T-helper 2 cell (primary cell): ENCODE measurements at places on chromosomes 1 and 21.

- DNase-seq = peak; percentile 90
Observed at GRCh38 chr1:113072757-113073478, at the start of gene LRIG2. LRIG2 (plus strand) TSS chr1:113073198; CDS start chr1:113073407, 209 bp downstream.

GRCh38 chr1:1757422-1758058 is 20.7 kb downstream of the NADK start:
- DNase-seq = no peak

DNA sequence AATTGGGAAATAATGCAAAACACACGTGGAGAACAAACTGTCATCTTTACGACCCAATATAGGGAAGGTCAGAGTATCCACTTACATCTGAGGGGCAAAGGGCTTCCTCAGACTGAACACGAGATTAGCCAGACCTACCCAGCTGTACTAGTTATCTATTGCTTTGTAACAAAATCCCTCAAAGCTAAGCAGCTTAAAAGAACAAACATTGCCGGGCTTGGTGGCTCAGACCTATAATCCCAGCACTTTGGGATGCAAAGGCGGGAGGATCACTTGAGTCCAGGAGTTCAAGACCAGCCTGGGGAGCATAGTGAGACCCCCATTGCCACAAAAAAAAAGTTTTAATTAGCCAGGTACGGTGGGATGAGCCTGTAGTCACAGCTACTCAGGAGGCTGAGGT is 262.8 kb downstream of the LTN1 start:
- DNase-seq = no peak

GRCh38 chr1:88800382-88801051 is 90.8 kb downstream of the GTF2B start:
- peak; percentile 59 for DNase-seq

- no peak for DNase-seq
Observed at GRCh38 chr21:34009193-34009592, 64.2 kb upstream of the MRPS6 start.

GRCh38 chr1:44819608-44820327 is 11.4 kb downstream of the BTBD19 start:
- peak; percentile 92 for DNase-seq

DNA sequence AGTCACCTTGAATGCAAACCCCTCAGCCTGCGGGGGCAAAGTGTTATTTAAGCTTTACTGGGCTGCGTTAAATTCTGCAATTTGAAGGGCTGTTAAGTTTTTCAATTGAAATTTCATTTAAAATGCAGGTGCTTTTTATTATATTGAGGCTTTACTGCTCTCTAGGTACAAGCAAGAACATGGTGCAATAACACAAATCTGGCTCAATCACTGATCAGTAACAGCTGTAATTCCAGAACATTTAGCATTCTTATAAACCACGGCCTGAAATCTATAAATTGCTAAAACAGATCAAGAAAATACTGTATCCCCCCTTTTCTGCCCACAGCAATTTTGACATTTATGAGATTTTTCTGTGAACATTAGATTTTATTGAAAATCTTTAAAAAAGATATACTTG is 322.8 kb downstream of the KCTD3 start:
- DNase-seq = no peak

- peak; percentile 73 for DNase-seq
Observed at GRCh38 chr1:182259229-182259872, 132.2 kb downstream of the GLUL start.

GRCh38 chr1:15046487-15047165 is 106.9 kb upstream of the TMEM51 start:
- DNase-seq = no peak

DNA sequence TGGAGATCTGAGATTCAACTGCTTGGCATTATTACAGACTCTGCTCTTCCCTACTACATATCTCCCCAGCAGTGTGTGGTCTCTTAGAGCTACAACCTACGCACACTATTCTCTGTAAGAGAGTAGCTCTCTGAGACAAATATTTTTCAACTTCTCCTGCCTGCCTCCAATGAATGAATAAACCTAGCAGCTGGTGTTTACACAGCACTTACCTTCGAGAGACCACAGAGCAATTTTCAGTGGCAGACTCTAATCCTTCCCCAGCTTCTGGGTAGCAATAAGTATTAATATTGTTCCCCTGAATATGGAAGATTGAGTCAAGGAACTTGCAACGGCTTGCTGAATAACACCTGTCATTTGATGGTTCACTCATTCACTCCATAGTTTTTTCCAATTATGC is 350.9 kb upstream of the SPAG17 start:
- no peak for DNase-seq

- DNase-seq = no peak
Observed at GRCh38 chr1:76933847-76934815, 66.9 kb downstream of the ST6GALNAC5 start.

GRCh38 chr1:50251702-50252101 is 143.0 kb downstream of the ELAVL4 start:
- DNase-seq = no peak

DNA sequence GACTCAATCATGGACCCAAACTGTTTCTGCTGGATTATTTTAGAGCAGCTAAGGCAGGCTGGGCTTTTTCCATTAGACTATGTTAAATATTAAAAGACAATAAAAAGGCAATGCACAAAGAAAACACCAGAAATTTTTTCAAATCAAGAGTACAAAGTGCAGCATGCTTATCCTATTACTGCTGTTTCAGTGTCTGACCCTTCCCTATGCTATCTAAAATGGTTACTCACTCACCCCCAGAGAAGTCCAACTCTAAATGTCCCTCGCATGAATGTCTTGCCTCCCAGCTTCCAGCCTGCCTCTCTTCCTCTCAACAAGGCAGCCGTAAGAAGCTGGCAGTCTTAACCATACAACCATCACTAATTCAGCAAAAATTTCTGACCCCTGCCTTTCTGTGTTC is 108.7 kb upstream of the SYT6 start:
- DNase-seq = no peak

GRCh38 chr1:41665962-41666917 is 181.8 kb upstream of the EDN2 start:
- DNase-seq = no peak

GRCh38 chr1:87682565-87682964 is 353.9 kb downstream of the LMO4 start:
- no peak for DNase-seq

DNA sequence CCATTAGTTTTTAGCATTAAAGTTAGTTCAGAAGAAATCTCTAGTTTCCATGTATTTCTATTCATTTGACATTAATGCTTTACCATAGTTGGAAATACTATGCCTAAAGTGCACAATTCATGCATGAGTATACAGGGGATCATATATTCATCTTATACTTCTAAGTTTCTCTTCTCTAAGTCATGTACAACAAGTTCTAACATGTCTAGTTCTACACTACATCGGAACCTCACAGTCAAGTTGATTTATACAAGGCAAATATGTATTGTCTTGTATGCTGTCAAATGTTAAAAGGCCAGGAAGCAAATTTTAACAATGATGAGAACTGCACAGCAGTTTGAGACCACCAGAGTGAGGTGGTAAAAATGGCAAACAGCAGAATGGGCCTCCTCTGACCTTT is 22.9 kb upstream of the MOB3C start:
- no peak for DNase-seq

- no peak for DNase-seq
Observed at GRCh38 chr1:30618335-30618747, 105.0 kb downstream of the MATN1 start.

DNA sequence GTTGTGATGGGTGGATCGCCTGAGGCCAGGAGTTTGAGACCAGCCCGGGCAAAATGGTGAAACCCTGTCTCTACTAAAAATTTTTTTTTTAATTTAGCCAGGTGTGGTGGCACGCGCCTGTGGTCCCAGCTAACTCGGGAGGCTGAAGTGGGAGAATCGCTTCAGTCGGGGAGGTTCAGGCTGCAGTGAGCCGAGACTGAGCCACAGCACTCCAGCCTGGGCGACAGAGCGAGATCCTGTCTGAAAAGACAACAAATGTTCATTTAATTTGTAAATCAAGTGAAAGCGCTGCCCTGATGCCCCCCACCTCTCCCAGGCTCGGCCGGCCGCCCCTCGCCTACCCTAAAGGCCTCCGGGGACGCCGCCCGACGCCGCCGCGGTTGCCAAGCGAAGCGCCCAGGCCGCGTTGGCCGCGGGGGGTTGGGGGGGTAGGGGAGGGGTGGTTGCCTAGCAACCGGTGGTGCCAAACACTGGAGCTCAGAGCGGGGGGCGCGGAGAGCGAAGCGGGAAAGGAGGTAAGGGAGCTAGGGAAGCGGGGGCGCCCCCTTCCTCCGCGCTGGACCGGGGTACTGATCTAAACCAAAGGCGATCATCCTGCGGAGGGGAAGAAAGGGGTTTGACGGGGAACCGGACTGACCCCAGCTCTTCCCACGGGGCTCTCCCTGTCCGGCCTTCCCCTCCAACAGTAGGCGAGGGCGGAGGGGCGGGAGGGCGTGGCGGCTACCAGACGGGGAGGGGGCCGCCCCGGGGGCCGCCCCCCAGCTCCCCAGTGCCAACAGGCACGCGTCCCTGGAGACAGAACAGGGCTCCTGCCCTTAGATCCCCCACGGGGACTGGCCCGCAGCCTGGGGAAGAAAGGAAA is at the start of gene TEKT2:
TSS of gene TEKT2 (plus strand) at position 460 of the 862 bp plus-strand sequence. CDS start 828 bp downstream, outside the sequence.
- no peak for DNase-seq

DNA sequence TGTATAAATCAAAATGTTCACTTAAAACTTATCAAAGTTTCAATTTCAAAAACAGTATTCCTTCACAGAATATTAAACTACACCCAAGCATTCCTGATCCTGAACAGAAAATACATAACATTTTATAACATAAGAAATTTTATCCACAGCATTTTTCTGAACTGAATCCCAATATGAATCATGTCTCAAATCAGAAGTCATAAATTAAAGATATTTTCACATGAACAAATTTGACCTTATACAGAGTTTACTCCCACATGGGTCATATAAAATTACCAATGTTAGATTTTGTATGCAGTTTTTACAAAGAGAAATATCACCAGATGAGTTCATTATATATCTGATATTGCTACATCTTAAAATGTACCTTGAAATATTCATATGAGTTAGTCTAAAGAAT is 48.6 kb upstream of the ASPM start:
- no peak for DNase-seq

GRCh38 chr1:223653015-223653414 is 12.5 kb downstream of the CAPN8 start:
- no peak for DNase-seq

- no peak for DNase-seq
Observed at GRCh38 chr1:16999863-17000262, 11.9 kb downstream of the ATP13A2 start.

DNA sequence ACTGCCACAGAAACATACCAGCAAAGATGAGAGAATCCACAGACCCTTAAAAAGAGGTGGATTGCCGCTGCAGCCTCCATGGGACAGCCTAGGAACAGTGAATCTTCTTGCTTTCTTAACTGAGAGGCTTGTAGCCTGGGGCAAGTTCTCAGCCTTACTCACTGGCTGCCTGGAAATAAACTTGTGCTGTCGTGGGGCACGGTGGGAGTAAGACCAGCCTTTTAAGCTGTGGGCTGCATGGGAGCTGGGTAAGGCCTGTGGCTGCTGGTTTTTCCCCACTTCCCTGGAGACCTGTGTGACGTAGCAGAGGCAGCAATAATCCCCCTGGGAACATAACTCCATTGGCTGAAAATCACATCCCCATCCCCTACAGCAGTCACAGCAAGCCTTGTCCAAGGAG is 30.8 kb downstream of the CD2 start:
- DNase-seq = no peak

DNA sequence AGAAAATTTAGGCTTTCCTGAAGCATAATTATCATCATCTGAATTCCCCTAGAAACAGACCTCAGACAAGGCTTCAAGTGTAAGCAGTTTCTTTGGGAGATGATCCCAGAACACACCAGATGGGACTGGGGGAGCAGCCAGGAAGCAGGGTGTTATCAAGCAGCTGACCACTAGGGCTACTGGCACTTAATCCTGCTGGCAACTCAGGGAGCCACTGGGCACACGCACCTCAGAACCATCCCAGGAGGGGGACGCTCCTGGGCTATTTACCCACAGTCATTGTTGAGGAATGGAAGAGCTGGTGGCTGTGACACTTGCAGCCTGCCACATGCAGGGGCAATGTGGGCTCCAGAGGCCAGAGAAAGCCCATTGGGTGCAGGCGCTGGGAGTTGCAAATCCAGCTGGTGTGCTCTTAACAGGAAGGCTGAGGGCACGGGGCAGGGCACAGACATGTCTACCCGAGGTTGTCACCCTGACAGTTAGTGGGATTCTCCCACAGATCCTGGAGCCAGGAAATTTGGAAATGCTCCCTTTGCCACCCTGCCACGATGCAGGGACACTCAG is 15.1 kb upstream of the IL22RA1 start:
- DNase-seq = no peak

DNA sequence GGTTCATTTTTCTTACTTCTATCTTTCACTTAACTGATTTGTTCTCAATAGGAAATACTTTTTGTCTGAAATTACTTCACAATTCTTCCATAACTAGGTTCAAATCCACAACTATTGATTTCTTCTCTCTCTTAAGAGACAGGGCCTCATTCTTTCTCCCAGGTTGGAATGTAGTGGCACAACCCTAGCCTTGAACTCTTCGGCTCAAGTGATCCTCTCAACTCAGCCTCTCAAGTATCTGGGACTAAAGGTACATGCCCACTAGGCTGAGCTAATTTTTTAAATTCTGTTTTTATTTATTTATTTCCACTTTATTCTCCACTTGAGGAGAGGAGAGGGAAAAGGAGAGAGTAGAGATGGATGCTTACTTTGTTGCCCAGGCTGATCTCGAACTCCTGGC is 370.4 kb upstream of the PLXNA2 start:
- no peak for DNase-seq

GRCh38 chr1:183655562-183656075 is 2.5 kb upstream of the APOBEC4 start:
- DNase-seq = peak; percentile 36

DNA sequence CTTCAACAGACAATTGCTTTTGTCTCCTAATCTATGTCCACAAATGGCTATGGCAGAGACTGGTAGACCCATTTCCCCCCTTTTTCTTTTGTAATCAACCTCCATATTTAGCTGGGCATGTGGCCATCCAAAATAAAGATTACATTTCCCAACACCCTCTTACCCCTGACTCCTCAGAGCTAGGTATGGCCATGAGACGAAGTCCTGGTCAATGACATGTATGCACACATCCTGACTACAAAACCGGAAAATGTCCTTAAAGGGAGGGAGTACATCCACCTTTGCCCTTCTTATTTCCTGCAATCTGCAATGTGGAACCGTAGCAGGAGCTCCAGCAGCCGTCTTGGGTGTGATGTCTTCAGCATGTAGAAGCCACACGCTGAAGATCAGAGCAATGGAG is 36.2 kb upstream of the RCSD1 start:
- DNase-seq = no peak
